Activated T-helper 1 cell treated with anti-CD3 and anti-CD28 coated beads, Interleukin-12 subunit alpha, Interleukin-12 subunit beta, Interleukin-2, Interleukin-4 antibody, amounts not matched to agents 30 ng/mL and 10 ng/mL and 1 ng/mL, durations not matched to agents 14 hours and 24 hours and 36 hours (primary cell): ENCODE measurements at places on chromosomes 13 and 19. TPM values are rescaled to one million over a fixed set of nuclear protein-coding genes. Genes with fewer than 3 reads are reported as not detected.

GRCh38 chr19:37251308-37252229 is 33.6 kb downstream of the ZNF383 start:
- no peak overlapping the region for H3K27ac ChIP-seq
- no peaks in the 10 kb centered on the region for H3K27me3 ChIP-seq

GRCh38 chr13:29287237-29287636 is 308.3 kb downstream of the SLC7A1 start:
- H3K4me1 ChIP-seq, result no peaks in the 10 kb centered on the region
- no peak for DNase-seq
- H3K27ac ChIP-seq, result no peak overlapping the region
- no peak overlapping the region for H3K4me3 ChIP-seq
- H3K36me3 ChIP-seq, result no peaks in the 10 kb centered on the region

DNA sequence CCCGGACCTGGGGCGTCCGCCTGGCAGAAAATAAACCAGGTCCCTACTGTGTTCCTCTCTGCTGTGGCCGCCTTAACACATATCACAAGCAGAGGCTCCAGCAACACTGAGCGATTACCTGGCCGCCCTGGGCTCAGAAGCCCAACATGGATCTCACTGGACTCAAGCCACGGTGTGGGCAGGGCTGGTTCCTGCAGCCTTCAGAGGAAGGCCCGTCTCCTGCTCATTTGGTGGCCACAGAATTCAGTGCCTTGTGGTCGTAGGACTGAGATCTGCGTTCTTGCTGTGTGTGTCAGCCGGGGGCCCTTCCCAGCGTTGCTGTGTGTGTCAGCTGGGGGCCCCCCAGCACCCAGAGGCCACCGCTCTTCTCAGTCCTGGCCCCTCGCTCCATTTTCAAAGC is 30.2 kb downstream of the C2CD4C start:
- peaks cover 3% of the 10 kb centered on the region for H3K36me3 ChIP-seq
- H3K27me3 ChIP-seq, result peaks cover 6% of the 10 kb centered on the region
- H3K4me1 ChIP-seq, result peaks cover 25% of the 10 kb centered on the region

ABCC4 gene
- 16.4 and 20.2 TPM in 2 replicates for total RNA-seq

GRCh38 chr13:74479124-74479523 is 344.9 kb upstream of the KLF12 start:
- H3K27ac ChIP-seq, result no peak overlapping the region
- no peak overlapping the region for H3K4me3 ChIP-seq
- H3K4me1 ChIP-seq, result no peaks in the 10 kb centered on the region
- no peaks in the 10 kb centered on the region for H3K27me3 ChIP-seq
- no peak for DNase-seq
- H3K36me3 ChIP-seq, result no peaks in the 10 kb centered on the region

C3 gene
- 6.1 and 7.2 TPM in 2 replicates for total RNA-seq

- H3K4me1 ChIP-seq, result no peaks in the 10 kb centered on the region
- H3K27ac ChIP-seq, result no peak overlapping the region
- H3K4me3 ChIP-seq, result no peak overlapping the region
- no peak for DNase-seq
- H3K27me3 ChIP-seq, result peaks cover 21% of the 10 kb centered on the region
These were observed 6.5 kb downstream of the SIGLEC7 start for GRCh38 chr19:51148580-51148979.
